ENCODE measurements at places on chromosomes 6 and 20.

DNA sequence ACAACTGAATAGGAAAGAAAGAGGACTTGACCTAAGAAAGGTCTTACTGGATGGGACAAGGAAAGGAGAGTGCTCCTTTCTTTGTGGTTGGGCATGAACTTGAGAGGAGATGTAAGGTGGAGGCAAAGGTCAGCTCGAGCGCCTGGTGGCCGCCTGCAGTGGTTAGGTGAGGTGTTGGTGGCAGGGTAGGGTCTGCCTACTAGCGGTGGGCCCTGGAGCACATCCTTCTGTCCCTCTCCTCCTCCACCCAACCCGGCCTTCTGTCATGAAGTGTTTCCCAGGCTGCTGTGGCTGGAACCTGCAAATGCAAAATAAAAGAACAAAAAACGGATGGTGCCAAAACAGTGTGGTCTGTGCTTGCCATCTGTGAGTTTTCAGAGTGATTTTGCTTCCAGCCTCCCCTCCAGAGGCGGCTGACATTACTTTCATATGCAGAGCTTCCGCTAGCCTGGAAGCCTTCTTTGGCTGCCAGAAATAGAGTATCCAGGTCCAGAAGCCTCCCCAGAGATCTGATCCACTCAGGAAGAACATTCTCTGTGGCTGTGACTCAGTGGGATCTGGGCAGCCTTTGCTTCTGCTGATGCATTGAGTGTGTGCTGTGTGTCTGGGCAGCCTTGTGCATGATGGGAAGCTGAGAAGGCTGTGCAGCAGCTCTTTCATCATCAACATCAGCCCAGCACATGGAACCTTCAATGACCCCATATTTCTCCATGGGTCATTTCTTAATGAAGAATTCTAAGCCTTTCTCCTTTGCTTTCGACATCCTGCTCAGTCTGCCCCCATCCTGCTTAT lies 79.8 kb upstream of the FAM184A start:
- H3K4me1 ChIP-seq = no peaks in the 10 kb centered on the region
- H3K27me3 ChIP-seq = no peaks in the 10 kb centered on the region
- DNase-seq = peak; percentile 78
- no peak overlapping the region for H3K4me3 ChIP-seq

DNA sequence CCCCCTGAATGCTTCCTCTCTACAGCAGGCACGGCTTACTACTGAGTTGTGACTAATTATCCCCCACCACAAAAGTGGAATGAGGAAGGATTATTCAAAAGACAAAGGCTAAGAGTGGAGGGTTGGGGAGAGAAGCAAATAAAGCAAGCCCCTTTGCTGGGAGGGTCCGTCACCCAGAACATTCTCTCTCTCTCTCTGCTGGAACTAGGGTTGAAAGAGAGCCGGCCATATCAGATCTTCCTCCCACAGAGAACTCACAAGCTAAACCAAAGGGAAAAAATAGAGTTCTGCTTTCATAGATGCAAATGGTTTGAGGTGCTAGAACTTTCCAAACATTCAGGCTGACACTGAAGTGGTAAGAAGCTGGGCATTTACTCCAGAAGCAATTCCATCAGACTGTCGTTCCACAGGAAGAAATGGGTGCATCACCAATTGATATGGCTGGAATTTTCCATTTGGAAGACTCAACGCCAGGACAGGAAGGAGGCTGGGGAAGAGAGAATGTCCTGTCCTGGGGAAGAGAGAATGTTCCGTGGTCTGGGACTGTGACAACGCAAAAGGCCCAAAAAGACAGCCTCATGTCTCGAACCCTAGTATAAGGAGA lies 7.9 kb downstream of the ZMYND8 start:
- H3K27ac ChIP-seq = peak overlapping the region; percentile 82
- peaks cover 60% of the 10 kb centered on the region for H3K4me1 ChIP-seq
- no peaks in the 10 kb centered on the region for H3K36me3 ChIP-seq
- no peak overlapping the region for H3K4me3 ChIP-seq

GRCh38 chr20:42576167-42576566 lies 613.5 kb downstream of the PTPRT start:
- no peaks in the 10 kb centered on the region for H3K27me3 ChIP-seq
- no peak overlapping the region for H3K4me3 ChIP-seq
- no peaks in the 10 kb centered on the region for H3K4me1 ChIP-seq
- H3K27ac ChIP-seq = no peak overlapping the region
- DNase-seq = no peak
- H3K36me3 ChIP-seq = no peaks in the 10 kb centered on the region

GRCh38 chr6:43786664-43787329 lies 16.8 kb downstream of the VEGFA start:
- H3K27ac ChIP-seq = no peak overlapping the region
- peaks cover 35% of the 10 kb centered on the region for H3K36me3 ChIP-seq
- H3K4me1 ChIP-seq = no peaks in the 10 kb centered on the region
- no peak overlapping the region for H3K4me3 ChIP-seq
- DNase-seq = no peak

DNA sequence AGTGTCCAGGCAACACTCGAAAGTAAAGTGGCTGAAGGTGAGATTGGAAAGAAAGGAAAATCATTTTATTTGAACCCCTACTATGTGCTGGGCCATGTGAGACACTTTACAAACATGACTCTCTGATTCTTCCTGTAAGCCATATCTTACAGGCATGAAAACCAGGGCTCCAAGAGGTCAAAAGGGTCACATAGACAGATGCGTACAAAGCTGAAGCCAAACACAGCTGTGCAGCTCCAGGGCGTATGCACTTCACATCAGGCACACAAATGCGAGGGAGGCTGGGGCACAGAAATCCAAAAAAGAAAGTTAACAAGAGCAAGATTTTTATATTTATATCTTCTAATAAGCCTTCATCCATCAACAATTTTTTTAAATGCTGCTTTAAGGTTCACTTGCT lies 176.5 kb downstream of the PHACTR1 start:
- no peak overlapping the region for H3K27ac ChIP-seq
- no peaks in the 10 kb centered on the region for H3K27me3 ChIP-seq
- no peaks in the 10 kb centered on the region for H3K36me3 ChIP-seq
- H3K4me1 ChIP-seq = no peaks in the 10 kb centered on the region
- DNase-seq = no peak

- H3K4me1 ChIP-seq = peaks cover 10% of the 10 kb centered on the region
- no peak overlapping the region for H3K27ac ChIP-seq
- no peaks in the 10 kb centered on the region for H3K36me3 ChIP-seq
- H3K27me3 ChIP-seq = no peaks in the 10 kb centered on the region
- H3K4me3 ChIP-seq = no peak overlapping the region
These were observed 44.2 kb upstream of the RNF24 start for GRCh38 chr20:4059606-4060005.

DNA sequence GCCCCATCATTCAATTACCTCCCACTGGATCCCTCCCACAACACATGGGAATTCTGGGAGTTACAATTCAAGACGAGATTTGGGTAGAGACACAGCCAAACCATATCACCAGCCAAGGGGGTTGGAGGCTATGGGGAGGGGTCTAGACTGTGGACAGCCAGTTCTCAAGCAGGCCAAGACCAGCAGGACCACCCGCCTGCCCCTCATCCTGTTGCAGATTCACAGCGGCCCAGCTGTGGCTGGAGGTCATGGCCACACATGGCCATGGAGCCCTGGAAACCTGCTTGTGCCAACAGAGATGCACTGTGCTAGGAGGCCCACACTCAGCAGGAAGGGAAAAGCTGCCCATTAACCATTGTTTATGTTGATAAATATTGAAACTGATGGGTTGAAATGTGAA lies 240.5 kb downstream of the TTLL2 start:
- no peaks in the 10 kb centered on the region for H3K27me3 ChIP-seq
- H3K4me3 ChIP-seq = no peak overlapping the region
- H3K27ac ChIP-seq = no peak overlapping the region
- H3K4me1 ChIP-seq = no peaks in the 10 kb centered on the region

GRCh38 chr6:69865126-69865525 lies 1.2 kb upstream of the COL19A1 start:
- no peaks in the 10 kb centered on the region for H3K4me1 ChIP-seq
- H3K36me3 ChIP-seq = no peaks in the 10 kb centered on the region
- DNase-seq = no peak

GRCh38 chr6:111759331-111759835 lies 113.9 kb downstream of the FYN start:
- no peaks in the 10 kb centered on the region for H3K36me3 ChIP-seq
- no peak for DNase-seq
- peak overlapping the region; percentile 30 for H3K27ac ChIP-seq
- H3K4me3 ChIP-seq = no peak overlapping the region
- H3K27me3 ChIP-seq = no peaks in the 10 kb centered on the region
- H3K4me1 ChIP-seq = peaks cover 6% of the 10 kb centered on the region

DNA sequence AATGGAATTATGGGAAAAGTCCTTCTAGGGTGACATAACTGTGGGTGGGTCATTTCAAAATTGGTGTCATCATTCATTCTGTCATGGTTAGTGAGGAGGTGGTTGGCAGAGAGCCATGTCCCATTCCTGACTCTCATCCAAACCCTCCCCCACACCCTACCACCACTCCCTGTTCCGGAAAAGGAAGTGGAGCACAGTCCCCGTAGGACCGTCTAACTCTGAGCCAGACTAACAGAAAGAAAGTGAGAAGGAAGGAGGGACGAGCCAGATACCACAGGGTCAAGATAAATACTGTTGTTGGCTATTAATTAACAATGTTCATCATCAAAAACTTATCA lies 4.8 kb downstream of the TRIM10 start:
- H3K27ac ChIP-seq = no peak overlapping the region
- H3K36me3 ChIP-seq = no peaks in the 10 kb centered on the region
- H3K4me1 ChIP-seq = peaks cover 3% of the 10 kb centered on the region
- no peak for DNase-seq

DNA sequence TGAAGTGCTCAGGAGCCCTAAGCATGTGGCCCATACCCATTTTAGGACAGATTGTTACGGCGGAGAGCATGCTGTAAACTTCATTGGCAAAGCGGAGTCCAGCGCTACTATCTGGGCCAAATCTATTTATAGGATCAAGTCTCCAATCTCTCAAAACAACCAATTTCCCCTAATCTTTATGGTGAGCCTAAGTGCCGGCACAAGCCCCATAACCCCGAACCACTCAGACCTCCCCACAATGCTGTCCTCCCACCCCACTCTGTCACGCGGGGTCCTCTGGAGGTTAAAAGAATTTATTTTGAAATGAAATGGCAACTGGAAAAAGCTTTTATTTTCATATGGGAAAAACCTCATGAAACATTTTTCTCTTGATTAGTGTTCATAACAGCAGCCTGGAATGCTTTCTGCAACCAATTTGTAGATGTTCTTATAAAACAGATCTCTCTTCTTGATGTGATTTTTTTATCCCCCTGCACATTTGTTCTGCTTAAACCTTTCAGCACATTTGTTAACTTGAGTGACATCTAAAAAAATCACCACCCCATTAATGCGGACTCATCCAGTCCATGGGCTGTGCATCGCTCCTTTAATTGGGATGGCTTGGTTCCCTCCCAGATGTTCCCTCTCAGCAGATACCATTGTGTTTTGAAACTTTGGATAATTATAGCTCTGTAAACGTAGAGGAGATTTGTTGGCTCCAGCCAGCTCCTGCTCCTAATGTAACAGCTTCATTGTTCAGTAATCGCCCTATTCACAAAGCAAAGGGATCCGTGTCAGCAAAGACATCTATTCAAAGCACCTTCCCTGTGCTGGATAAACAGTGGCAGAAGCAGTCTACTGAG lies 323.6 kb downstream of the CD83 start:
- peaks cover 17% of the 10 kb centered on the region for H3K4me1 ChIP-seq
- no peaks in the 10 kb centered on the region for H3K27me3 ChIP-seq
- H3K27ac ChIP-seq = peak overlapping the region; percentile 22
- no peaks in the 10 kb centered on the region for H3K36me3 ChIP-seq

GRCh38 chr6:45990162-45990561 lies 25.5 kb downstream of the CLIC5 start:
- DNase-seq = no peak
- no peaks in the 10 kb centered on the region for H3K4me1 ChIP-seq
- no peak overlapping the region for H3K4me3 ChIP-seq
- H3K27ac ChIP-seq = no peak overlapping the region

- DNase-seq = no peak
- no peak overlapping the region for H3K27ac ChIP-seq
- no peaks in the 10 kb centered on the region for H3K4me1 ChIP-seq
These were observed 87.9 kb upstream of the CNKSR3 start for GRCh38 chr6:154598399-154598798.

- no peaks in the 10 kb centered on the region for H3K4me1 ChIP-seq
- no peak overlapping the region for H3K27ac ChIP-seq
- H3K27me3 ChIP-seq = no peaks in the 10 kb centered on the region
- no peak for DNase-seq
- H3K4me3 ChIP-seq = no peak overlapping the region
These were observed 209.8 kb upstream of the MARCKS start for GRCh38 chr6:113647143-113647889.

GRCh38 chr6:7882505-7883257 lies 27.9 kb downstream of the TXNDC5 start:
- H3K27me3 ChIP-seq = no peaks in the 10 kb centered on the region
- H3K4me1 ChIP-seq = no peaks in the 10 kb centered on the region
- H3K27ac ChIP-seq = no peak overlapping the region
- no peak for DNase-seq
- H3K4me3 ChIP-seq = no peak overlapping the region

DNA sequence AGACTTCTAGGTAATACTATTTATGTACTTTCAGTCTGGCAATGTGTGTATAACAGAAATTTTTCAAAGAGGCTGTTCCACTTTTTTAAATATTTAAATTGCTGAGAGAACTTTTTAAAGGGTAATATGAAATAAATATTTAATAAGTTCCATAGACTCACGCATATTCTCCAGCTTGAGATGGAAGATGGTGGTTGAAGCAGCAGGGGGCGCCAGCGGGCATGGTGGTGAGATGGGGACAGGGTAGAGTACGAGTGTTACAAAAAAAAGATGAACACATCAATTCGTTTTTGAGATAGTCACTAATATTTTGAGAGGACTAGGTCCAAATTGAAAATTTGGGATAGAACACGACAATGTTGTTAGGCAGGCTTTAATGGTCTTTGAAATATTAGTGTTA lies 68.4 kb downstream of the RSPO3 start:
- H3K4me3 ChIP-seq = no peak overlapping the region
- no peaks in the 10 kb centered on the region for H3K36me3 ChIP-seq
- H3K4me1 ChIP-seq = no peaks in the 10 kb centered on the region
- no peak overlapping the region for H3K27ac ChIP-seq
- peak; percentile 64 for DNase-seq

- H3K4me1 ChIP-seq = peaks cover 14% of the 10 kb centered on the region
- peaks cover 24% of the 10 kb centered on the region for H3K27me3 ChIP-seq
- no peak for DNase-seq
- H3K27ac ChIP-seq = no peak overlapping the region
- no peaks in the 10 kb centered on the region for H3K36me3 ChIP-seq
These were observed 9.3 kb upstream of the POU3F2 start for GRCh38 chr6:98824902-98825599.

- no peaks in the 10 kb centered on the region for H3K36me3 ChIP-seq
- H3K4me3 ChIP-seq = no peak overlapping the region
- no peaks in the 10 kb centered on the region for H3K27me3 ChIP-seq
- no peak for DNase-seq
These were observed 32.0 kb downstream of the ERMARD start for GRCh38 chr6:169783401-169783800.

DNA sequence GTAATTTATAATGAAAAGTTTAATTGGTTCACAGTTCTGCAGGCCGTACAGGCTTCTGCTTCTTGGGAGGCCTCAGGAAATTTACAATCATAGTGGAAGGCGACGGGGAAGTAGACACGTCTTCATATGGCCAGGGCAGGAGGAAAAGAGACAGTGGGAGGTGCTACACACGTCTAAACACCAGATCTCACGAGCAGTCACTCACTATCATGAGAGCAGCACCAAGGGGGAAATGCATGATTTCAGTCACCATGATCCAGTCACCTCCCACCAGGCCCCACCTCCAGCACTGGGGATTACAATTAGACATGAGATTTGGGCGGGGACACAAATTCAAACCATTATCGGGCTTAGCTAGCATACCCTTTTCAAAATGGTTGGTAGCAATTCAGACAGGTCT lies 41.2 kb downstream of the EIF2S2 start:
- H3K4me1 ChIP-seq = peaks cover 4% of the 10 kb centered on the region
- no peak overlapping the region for H3K27ac ChIP-seq
- no peaks in the 10 kb centered on the region for H3K27me3 ChIP-seq
- no peak overlapping the region for H3K4me3 ChIP-seq

Data from ascending aorta (tissue), 2 donors.